ENCODE measurements at places on chromosomes 6 and 20.

DNA sequence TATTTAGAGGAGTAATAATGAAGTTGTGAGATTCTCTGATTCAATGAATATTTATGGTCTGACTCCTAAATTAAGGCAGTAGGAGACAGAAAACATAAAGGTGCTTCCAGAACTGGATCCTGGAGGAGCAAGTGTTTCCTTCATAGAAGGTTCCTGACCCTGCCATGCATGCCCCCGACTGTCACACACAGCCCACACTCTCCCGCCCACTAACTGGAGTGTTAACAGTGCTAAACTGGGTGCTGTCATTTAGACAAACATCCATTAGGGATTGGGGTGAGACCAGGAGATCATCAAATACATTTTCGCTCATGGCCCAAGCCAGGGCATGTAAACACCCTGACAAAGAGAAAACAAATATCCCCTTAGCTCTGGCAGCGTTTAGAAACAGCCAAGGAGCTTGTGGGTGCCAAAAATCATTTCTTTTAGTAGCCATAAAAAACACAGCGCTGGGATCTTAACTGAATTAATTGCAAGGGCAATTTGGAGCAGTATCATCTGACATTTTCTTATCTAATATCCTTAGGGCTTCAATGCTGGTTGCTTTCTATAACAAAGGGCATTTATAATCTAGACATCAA is 46.8 kb downstream of the INSM1 start:
- no peak for DNase-seq

- DNase-seq = no peak
Observed at GRCh38 chr20:3932681-3933080, 43.5 kb downstream of the PANK2 start.

DNA sequence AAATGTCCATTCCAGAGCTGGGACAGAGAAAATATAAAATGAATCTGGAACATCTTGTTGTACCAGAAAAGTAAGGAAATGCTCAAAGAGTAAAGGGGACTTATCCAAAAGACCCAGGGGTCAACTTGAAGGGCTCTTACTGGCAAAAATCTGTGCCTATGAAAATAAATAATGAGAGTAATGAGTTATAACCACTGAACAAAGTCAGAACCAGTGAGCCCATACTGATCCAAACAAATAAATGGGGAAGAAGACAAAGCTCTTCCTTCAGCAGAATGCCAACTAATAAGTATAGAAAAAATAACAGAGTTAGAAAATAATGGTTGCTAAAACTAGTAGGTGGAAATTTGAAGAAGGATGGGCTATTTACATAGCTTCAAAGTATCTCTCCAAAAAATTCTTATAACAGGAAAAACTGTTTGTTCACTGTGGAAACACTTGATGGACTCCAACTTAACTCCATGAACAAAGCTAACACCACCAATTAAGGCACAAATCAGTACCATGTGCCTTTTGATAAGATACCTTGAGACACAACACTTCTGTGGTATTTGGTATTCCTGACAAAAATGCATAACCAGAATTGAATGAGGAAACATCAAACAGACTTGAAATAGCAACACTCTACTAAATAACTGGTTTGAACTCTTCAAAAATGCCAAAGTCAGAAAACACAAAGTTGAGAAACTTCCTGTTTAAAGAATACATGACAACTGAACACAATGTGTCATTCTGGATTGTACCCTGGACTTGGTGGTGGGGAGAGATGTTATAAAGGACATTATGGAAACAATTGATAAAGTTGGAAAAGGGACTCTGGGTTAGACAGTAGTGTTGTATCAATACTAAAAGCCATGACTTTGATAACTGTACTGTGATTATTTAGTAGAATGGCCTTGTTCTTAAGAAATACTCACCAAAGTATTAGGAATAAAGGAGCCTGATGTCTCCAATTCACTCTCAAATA is 197.5 kb downstream of the ISM1 start:
- no peak for DNase-seq

- DNase-seq = no peak
Observed at GRCh38 chr6:170443151-170443662, 109.9 kb downstream of the PSMB1 start.

DNA sequence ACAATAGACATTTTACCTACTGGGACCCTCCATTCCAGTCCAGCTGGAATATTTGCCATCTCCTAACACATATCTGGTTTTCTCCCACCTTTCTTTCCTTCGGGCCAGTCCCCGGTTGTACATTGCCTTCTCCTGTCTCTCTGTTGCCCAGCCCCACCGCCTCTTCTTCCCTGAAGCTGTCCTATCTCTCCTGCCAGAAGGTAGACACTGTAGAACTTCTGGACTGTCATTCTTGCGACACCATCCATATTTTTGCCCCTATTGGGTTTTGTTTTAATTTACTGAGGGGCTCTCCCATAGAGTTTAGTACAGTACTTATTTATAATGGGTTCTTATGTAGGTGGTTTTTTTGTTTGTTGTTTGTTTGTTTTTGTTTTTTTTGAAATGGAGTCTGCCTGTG is 4.9 kb downstream of the PTK7 start:
- no peak for DNase-seq

GRCh38 chr6:41315203-41315602 is 20.2 kb upstream of the NCR2 start:
- DNase-seq = no peak

DNA sequence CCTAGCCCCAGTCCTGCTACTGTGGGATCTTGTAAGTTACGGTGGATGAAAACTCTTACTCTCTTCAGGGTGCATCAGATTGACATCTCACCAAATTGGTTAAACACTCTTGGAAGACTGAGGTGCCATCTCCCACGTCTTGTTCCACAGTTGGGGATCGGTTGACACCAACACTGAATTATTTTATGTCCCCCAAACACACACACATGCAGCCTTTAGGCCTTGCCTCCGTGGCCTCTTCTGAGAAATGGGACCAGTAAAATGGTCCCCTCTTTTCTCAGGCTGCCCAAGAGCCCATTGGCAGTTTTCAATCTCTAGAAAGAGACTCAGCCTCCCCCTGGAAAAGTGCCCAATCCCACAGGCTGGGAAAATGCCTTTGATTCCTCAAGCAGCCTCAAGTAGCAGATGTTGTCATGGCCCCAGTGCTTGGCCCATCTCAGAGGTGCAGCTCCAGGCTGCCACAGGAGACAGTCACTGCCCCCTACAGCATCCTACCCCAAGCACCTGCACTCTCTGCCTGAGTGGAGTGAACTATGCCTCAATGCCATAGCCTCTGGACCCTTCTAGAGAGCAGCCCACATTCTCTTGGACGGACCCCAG is 163.9 kb downstream of the ANKRD60 start:
- no peak for DNase-seq

DNA sequence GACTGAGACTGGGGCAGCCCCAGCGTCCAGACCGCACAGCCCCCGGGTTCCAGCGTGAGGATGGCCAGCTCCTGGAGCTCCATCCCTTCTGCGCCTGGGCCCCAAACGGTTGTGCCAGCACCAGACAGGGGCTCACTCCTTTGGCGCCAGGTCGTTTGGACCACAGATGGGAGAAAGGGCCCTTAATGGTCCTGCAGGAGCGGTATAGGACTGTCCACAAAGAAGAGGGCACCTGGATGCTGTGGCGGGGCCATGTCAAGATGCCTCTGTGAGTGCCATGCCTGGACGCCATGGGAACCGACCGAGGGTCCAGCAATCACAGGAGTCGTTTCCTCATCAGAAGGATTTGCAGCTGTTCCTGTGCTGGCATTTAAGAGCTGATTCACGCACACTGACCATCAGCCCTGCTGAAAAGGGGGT is 82.7 kb downstream of the DLL1 start:
- no peak for DNase-seq

DNA sequence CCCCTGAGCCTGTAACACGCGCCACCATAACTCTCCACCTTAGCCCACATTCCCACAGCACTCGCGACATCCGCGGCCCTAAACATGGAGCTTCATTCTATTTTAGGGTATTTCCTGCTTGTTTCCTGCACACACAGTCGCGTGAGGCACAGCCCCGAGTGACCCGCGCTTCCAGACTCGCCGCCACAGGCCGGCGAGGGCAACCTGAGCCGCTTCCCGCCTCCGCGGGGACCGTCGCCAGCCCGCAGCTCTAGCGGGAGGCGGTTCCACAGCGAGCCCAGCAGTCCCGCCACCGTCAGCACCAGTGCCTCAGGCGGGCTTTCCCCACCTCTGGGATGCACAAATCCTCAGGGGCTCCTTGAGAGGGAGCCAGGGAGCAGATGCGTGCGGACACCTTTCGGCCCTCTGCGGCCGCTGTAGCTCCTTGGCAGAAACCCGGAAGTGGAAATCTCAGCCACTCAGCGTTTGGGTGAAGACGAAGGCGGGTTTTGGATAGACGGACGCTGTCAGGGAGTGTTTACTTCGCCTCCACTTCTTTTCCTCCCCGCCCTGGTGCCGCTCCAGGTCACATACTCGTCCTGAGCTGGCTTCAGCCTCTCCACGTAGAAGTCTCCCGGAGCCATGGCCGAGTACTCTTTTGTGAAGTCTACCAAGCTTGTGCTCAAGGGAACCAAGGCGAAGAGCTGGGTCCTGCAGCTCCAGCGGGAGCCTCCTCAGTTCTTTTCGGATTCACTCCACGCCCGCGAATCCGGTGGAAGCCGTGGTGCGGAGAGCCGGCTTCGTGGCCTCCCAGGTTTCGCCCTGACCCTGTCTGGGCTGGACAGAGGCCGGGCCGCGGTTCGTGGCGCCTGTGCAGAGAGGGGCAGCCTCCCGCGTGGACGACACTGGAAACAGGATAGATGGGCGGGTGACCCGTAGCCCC is 2177.4 kb upstream of the DEFB115 start:
- DNase-seq = no peak

GRCh38 chr6:70956191-70956450 is 739 bp downstream of the B3GAT2 start:
- no peak for DNase-seq

GRCh38 chr6:18536591-18537055 is 149.5 kb downstream of the RNF144B start:
- no peak for DNase-seq

DNA sequence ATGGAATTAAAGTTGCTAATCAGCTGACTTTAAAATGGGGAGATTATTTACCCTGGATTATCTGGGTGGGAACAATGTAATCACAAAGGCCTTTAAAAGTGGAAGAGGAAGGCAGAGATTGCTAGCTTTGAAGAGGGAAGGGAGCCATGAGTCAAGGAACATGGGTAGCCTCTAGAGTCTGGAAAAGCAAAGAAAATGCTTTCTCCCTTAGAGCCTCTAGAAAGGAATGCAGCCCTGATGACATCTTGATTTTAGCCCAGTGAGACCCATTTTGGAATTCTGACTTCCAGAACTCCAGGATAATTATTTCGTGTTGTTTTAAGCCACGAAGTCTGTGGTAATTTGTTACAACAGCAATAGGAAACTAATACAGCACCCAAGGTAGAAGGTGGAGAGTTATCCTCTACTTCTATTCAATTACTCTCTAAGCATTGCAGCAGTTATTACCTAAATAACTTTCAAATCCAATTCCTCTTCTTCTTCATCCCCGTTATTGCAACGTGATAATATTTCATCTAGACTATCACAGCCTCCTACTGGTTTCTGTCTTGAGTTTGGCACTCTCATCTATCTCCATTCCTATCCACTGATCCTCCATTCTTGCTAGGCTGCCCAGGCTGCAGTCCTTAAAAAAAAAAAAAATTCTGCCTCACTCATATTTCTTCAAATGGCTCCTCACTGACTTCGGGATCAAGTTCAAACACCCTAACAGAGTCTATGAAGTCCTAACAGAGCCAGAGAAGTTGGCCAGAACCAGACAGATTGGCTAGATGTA is 224.3 kb downstream of the BTBD9 start:
- DNase-seq = no peak

DNA sequence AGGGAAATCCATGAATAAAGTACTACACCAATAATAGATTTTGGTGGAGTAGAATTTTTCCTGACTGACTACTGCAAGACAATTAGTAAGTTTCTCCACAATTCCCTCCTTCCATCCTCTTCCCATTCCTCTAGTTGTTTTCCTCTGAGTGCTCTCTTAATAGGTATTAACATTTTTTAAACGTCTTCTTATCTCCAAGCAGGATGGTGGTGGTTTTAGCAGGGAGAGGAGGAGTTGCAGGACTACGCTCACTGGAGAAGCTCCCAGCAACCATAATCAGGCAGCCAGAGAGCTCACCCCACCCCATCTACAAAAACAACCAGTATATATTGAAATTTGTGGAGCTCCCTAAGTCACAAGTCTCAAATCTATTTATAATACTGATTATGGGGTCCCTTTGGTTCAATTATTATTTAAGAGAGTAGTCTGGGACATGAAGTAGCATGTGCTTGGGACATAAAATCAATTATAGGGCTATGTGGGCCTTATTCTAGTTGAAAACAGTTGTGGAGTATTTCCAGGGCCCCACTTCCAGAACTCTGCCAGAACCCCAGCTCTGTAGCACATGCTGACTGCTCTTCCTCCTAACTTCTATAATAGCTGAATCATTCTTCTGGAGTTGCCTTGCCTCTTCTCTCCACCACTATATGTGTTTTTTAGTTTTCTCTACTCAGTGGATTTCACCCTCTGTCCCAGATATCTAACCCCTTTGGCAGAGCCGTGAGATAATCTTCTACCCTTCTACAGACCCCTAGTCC is 49.8 kb downstream of the MYB start:
- DNase-seq = no peak

DNA sequence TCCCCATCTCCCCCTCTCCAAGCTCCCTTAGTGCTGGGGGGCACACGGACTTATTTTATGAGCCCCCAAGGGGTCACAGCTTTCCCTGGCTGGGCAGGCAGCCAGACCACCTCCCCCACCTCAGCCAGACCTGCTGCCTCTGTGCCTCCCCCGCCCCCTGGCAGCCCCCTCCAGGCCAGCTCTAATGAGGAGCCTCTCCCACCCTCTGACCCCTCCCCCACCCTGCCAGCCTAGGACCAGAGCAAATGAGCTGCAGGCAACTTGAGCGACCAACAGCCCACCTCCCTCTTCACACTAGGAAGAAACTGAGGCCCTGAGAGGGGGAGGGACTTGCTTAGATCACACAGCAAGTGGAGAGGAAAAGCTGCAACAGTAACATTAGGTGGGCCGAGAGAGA is 1.9 kb downstream of the GDF5 start:
- no peak for DNase-seq

DNA sequence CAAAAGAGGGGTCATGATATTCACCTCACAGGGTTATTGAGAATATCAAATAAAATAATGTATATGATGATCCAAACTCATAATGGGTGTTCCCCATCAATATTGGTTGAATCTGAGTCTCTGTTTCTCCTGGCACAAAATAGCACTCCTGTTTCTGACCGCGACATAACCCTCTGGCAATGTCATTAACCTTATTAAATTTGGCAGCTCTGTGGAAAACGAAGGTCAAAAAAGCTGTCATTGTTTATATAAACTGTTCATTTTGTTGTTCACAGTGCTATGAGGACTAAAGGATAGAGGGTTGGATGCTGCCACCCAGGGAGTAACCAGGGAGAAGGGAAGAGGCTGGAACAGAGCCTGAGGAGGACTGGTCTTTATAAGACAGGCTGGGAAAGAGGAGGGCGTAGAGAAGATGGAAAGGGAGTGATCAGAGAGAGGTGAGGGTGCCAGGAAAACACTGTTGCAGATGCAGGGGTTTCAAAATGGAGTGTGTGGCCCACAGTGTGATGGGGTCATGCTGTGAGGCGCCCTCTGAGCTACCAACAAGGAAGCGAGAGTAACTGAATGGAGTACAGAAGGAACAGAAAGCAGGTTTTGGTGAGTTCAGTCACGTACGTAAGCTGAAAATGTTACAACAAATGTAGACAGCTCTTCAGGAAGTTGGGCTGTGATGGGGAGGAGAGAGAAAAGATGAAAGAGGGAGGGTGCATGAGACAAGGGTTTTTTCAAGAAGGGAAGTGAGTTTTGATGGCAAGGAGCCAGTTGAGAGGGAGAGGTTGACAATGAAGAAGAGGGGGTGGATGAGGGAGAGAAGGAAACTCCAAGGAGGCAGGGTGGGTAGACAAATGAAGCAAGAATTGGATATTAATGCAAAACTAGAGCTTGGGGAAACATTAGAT is 251.6 kb upstream of the TAB2 start:
- DNase-seq = no peak

All from COR-L47 (cell line).